ENCODE measurements at places on chromosomes 12 and 14.

GRCh38 chr12:103868215-103868614 lies 27.2 kb upstream of the NT5DC3 start:
- no peak for DNase-seq

GRCh38 chr12:31318657-31319269 lies 7.2 kb downstream of the SINHCAF start:
- DNase-seq, result no peak

GRCh38 chr14:44846232-44846824 lies 115.4 kb downstream of the KLHL28 start:
- DNase-seq, result peak; percentile 33

DNA sequence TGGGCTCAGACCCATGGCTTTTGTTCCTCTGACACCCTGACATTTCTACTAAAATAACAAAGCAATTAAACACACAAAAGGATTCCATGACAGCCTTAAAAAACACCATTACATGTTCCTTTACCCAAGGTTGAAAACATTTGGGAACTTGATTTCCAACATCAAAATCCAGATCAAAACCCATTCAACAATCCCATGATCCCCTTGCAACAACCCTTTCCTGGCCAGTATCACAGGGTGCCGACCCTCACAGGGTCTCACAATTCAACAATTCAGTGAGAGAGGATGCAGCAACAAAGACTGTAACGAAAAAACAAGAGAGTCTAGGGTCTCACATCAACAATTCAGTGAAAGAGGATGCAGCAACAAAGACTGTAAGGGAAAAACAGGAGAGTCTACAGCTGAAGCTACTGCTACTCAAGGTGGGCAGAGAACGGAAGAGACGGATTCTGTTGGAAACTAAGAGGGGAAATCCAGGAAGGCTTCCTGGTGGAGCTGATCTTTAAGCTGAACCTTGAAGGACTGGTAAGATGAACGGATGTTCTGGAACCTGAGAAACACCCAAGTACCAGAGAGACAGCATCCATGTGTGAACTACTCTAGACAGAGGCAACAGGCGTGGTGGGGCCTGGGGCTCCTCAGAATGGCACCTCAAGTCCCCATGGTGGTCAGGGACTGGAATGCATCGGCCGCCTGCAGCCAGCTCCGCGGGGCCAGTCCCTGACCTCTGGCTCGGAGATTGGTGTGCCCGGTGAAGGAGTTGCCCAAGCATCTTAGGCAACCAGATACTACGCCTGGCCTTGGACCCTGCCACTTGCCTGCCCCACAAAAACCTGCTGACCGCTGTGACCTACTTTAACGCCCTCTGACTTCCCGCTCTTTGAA lies 22.7 kb upstream of the ZFP36L1 start:
- DNase-seq, result peak; percentile 8

DNA sequence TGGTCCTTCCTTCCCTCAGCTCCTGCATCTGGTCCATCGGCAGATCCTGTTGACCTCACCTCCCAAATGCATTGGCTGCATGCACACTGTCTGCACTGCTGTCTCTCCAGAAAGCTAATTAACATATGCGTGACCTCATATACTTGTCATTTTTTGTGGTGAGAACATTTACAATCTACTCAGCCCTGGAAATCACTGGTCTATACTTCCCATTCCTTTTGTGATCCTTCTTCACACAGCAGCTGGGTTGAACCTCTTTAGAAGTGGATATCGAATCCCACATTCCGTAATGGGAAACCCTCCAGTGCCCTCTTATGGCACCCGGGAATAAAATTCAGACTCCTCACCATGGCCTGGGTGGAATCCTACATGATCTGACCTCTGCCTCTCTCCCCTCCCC lies 45.0 kb downstream of the SMOC1 start:
- no peak for DNase-seq

GRCh38 chr14:34930591-34931091 lies 52.2 kb upstream of the SRP54 start:
- no peak for DNase-seq

DNA sequence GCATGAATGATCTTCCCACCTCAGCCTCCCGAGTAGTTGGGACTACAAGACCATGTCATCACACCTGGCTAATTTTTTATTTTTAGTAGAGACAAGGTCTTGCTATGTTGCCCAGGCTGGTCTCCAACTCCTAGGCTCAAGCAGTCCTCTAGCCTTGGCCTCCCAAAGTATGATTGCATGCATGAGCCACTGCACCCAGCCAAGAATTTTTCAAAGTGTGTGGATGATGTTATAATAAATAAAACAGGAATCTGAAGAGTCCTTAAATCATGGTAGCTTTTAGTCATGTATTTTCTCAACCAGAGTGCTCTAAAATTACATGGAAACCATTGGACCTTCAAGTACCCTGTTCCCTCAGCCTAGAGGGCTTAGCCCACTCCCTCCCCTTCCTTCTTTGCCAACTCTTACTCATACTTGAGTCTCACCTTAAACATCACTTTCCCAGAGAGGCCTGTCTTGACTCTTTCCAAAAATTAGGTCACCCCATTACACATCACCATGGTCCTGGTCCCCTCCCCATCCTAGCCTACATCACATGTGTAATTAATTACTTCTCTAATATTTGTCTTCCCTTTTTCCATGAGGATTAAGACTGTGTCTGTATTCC lies 52.2 kb upstream of the BICDL1 start:
- DNase-seq, result no peak

GRCh38 chr14:100091386-100091785 lies 26.2 kb downstream of the EVL start:
- no peak for DNase-seq

DNA sequence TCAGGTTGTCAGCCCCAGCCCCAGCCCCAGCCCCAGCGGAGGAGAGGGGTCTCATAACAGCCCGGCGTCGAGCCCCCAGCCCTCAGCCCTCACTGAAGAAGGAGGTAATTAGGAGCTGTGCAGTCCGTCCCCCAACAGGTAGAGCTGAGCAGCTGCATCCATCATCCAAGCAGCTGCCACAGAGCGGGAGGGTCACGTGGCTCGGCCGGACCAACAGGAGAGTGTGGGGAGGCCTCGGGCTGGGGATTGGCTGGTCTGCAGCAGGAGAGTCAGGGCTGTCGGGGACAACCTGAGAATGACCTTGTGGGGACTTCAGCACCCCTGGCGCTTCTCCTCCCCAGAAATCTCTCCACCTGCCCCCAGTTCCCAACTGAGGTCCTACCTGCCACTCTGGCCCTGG lies 29.6 kb downstream of the SMUG1 start:
- no peak for DNase-seq

GRCh38 chr12:79687711-79688260 lies 3.0 kb downstream of the PAWR start:
- DNase-seq, result no peak

- DNase-seq, result no peak
These were observed 18.5 kb upstream of the MLXIP start for GRCh38 chr12:122060081-122060501.

GRCh38 chr14:68362846-68363245 lies 430.0 kb downstream of the ZFP36L1 start:
- DNase-seq, result no peak

GRCh38 chr14:92493492-92493891 lies 20.1 kb upstream of the RIN3 start:
- DNase-seq, result no peak

DNA sequence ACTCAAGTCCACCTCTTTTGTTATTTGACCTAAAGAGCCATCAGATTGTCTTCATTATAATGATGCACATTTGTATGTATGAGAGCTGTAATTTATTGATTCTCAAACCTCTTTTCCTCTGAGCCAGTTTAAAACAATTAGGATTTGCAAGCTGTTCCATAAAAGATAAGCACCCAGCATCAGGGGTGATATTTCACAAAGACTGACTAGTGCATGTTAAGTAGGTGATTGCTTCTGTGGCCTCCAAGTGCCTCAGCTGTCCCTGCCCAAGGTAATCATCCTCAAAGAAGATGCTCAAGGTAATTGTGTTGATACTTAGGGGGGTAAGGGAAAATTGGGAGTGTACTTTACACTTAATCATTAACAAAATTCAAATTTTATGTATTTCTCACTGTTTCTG lies 18.2 kb downstream of the CEP128 start:
- DNase-seq, result no peak

DNA sequence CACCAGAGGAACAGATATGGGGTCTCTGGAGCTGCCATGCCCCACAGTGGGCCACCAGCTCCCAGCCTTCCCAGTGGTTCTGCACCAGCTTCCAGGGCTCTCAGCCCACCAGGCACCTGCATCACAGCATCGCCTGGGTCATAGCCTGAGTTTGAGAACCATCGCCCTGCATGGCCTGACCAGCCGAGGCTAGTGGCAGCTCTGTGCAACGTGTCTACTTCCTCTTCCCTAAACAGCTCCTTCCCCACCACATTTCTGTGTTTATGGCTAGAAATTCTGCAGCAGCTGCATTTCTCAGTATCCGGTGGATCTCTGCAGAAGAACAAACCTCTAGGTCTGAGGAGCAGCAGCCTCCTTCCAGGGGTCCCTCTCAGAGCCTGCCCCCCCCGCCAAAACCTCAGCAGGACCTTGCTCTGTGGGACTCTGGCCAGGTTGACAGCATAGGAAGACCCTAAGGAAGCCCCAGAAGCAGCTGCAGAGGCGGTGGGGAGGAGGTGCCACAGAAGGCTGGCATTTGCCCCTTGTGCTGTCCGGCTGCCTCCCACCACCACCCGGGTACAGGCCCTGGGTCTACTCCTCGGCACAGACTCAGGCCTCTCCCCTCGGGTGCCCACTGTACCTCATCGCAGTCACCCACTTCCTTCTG lies 47.7 kb downstream of the PSMA6 start:
- no peak for DNase-seq

- no peak for DNase-seq
These were observed 91.8 kb downstream of the PLXNC1 start for GRCh38 chr12:94240171-94240570.

DNA sequence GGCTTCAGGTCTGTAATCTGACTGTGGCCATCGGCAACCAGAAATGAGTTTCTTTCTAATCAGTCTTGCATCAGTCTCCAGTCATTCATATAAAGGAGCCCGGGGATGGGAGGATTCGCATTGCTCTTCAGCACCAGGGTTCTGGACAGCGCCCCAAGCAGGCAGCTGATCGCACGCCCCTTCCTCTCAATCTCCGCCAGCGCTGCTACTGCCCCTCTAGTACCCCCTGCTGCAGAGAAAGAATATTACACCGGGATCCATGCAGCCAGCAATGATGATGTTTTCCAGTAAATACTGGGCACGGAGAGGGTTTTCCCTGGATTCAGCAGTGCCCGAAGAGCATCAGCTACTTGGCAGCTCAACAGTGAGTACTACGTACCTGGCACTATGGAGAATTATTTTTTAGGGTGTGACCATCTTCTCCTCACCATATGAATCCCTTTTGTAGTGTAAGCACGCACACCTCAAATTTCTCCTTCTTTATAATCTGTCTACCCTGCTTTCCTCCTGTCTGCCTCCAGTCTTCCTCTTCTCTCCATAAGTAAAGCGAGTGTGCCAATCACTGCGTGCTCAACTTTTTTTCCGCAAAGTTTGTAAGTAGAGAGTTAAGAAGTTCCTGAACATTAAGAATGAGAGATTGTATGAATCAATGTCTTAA lies at the start of gene TPH2:
TPH2 (plus strand) TSS at position 118 of the 658 bp plus-strand sequence; CDS start at position 260, 142 bp downstream.
- DNase-seq, result peak; percentile 14

- no peak for DNase-seq
These were observed 57.0 kb upstream of the FBRSL1 start for GRCh38 chr12:132432721-132433577.

GRCh38 chr14:69044965-69045555 lies 66.0 kb upstream of the ACTN1 start:
- no peak for DNase-seq

- DNase-seq, result no peak
These were observed 36.2 kb upstream of the GNG2 start for GRCh38 chr14:51824191-51824590.

DNA sequence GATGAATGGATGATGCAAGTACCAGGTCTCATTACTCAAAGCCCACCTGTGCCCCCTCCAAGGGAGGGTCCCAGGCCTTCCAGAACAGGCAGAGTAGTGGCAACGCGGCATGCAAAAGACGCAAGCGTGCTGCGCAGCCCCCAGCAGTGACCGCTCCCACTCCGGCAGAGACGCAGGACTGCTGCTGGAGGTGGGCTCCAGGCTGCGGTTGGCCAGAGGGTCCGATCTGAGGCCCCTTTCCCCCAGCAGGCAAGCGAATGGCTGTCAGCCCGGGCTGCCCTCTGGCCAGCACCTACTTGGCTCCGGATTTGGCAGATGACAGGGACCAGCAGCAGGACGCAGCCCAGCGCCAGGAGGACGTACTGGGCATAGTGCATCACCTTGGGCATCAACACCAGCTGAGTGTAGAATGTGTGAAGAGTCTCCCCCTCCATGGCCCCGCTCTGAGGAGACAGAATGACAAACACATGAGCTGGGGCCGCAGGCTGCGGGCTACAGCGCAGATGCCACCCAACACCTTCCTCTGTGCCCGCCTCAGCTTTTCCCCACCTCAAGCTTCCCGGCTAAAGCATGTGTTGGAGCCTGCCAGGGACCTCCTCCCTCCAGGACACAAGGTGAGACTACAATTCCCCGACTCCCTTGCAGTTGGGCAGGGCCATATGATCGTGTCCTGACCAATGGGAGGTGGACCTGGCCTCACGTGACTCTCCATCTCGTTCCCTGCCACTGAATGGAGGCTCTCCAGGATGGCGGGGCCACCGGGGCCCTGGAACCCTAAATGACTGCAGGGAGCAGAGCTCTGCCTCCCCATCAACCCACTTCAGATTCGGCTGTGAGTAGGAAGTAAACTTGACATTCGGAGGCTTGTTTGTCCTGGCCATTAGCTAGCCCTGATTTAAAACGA lies 77.4 kb downstream of the SCARB1 start:
- no peak for DNase-seq

- no peak for DNase-seq
These were observed 84.0 kb downstream of the BORCS5 start for GRCh38 chr12:12440784-12441428.

DNA sequence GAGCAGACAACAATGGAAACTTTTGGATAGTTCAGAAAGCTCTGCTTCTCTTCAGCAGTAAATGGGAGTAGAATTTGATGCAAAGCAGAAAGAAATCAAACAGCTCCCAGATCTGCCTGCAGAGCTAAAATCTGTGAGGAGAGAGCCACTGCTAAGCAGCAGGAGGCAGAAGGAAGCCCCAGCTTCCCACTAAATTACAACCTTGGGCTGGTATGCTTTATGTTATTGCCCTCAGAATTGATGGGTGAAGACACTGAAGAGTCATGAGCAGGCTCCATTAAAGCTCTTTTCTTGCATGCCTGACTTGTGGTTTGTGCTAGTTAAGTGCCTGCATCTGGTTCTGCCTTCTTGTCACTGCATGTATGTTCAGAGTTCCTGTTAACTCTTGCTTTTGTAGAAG lies 8.4 kb downstream of the ZC2HC1C start:
- no peak for DNase-seq

DNA sequence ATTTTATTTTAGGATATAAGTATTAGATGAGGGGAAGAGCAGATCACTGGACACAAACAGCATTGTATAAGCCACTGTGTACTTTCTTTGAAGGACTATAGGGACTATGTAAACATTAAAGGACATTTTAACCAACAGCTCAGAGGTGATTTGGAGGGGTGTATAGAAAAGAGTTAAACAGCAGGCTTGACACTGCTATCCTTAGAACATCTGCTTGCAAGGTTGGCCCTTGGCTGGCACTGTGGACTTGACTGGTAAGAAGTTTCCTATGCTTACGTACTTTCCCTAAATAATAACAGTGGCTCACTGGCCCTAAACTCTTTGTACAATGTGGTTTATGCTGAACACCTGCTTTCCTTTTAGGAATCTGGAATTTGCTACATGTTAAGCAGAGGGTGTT lies 28.7 kb downstream of the ZFYVE26 start:
- no peak for DNase-seq
